ENCODE measurements at places on chromosomes 2 and 18. TPM values are rescaled to one million over a fixed set of nuclear protein-coding genes. Genes with fewer than 3 reads are reported as not detected.

DNA sequence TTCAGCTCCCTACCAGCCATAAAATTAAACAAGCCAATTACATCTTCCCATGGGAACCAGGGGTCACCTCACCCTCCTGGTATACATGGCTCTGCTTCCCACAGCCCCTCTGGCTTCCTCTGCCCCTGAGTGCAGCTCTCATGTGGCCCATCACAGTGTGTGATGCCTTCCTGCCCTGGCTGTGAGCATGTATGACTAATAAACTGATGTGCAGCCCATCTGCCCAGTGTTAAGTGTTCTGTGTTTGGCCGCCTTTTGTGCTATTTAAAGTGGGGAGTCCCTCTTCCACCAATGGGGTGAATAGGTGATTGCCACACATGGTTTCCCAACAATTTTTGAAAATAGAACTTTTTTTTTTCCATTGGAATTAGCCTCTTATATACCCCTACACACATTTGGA, 87.7 kb upstream of the PIEZO2 start:
- DNase-seq: no peak

The SLC5A7 gene
- total RNA-seq: not detected

GRCh38 chr2:203412546-203413331, 84.5 kb downstream of the ABI2 start:
- DNase-seq: peak; percentile 31

DNA sequence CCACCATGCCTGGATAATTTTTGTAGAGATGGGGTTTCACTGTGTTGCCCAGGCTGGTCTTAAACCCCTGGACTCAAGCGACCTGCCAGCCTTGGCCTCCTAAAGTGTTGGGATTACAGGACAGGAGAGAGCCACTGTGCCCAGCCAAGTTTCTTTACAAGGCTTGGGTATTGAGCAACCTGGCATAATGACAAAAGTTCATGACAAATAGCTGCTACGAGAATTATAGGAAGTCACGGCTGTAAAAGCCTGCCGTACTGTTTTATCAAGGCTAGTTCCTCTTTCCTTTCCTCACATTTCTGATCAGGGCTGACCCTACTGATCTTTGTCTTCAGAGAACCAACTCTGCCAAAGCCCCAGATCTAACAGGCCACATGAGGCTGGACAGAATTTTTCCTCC, 490.4 kb upstream of the SPRED2 start:
- DNase-seq: no peak

The PRSS56 gene
- not detected for total RNA-seq

DNA sequence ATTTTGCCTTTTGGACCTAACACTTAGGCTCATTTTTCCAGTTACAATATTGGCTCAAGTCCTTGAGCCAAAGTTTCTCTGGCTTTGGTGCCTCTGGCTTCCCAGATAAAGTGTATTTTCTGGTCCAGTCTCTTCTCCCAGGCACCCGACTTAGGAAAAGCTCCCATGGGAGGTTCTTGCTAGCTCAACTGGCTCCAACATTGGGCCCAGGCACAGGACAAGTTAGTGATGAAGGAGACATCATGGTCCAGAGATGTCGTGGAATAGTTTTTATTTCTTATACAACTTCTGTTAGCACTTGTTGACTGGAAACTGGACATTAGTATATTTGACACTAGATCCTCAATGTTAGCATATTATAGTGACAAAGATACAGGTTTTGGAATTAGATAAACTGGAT, 8.2 kb upstream of the ZEB2 start:
- no peak for DNase-seq

GRCh38 chr2:226687641-226688253, 111.9 kb downstream of the IRS1 start:
- DNase-seq: no peak

Measured in lower leg skin (tissue), 4 donors.